Glomerular endothelial cell (primary cell): ENCODE measurements at places on chromosomes 5 and 9. TPM values are rescaled to one million over a fixed set of nuclear protein-coding genes. Genes with fewer than 3 reads are reported as not detected.
A peak's percentile ranks its signal among the peaks of the same experiment; 100 is the strongest.

The MUSK gene
- not detected in 2 replicates for total RNA-seq

The ISOC1 gene
- total RNA-seq = 14.3 and 19.1 TPM in 2 replicates

The ECM2 gene
- total RNA-seq = not detected in 2 replicates

The ZNF300 gene
- total RNA-seq = 3.1 and 6.0 TPM in 2 replicates

The IFT74 gene
- 6.9 and 9.2 TPM in 2 replicates for total RNA-seq

GRCh38 chr5:158011422-158011821 is 152.5 kb upstream of the CLINT1 start:
- DNase-seq = no peak

- peak; percentile 12 for DNase-seq
Measured at GRCh38 chr5:125612181-125612721, 811.0 kb upstream of the GRAMD2B start.

- no peak for DNase-seq
Measured at GRCh38 chr5:178941361-178941760, 363 bp downstream of the ZNF454 start.

GRCh38 chr9:116844621-116845020 is 157.5 kb downstream of the TRIM32 start:
- no peak for DNase-seq

GRCh38 chr9:86978413-86978812 is 31.1 kb upstream of the GAS1 start:
- DNase-seq = no peak

DNA sequence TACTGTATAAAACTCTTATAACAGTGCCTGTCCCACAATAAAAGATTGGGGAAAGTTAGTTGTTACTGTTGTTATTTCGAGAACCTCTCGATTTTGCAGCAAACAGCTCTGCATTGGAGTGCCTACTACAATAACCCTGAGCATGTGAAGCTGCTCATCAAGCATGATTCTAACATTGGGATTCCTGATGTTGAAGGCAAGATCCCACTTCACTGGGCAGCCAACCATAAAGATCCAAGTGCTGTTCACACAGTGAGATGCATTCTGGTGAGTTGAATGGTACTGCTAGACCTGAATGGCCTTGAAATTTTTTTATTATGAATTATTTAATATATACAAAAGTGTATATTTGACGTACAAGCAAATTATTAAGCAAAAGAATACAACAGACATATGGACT is 123.2 kb downstream of the TEX10 start:
- no peak for DNase-seq

DNA sequence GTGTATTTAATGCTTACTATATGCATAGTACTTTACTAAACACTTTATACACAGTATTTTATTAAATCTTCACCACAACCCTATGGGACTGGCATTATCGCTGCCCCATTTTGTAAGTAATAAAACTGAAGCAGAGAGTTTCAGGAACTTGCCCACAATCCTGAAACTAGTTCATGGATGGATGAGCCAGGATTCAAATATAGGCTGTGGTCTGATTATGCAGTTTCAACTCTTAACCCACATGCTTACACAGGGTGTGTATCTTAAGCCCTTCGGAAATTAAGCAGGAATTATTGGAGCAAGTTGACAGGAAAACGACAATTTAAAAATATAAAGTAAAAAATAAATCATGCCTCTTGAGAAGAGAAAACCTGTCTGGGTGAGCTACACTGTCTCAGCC is 109.0 kb downstream of the ATP10B start:
- no peak for DNase-seq

GRCh38 chr9:77939149-77939668 is 92.4 kb downstream of the GNAQ start:
- no peak for DNase-seq

- DNase-seq = no peak
Measured at GRCh38 chr5:88660947-88661805, 221.8 kb downstream of the MEF2C start.

DNA sequence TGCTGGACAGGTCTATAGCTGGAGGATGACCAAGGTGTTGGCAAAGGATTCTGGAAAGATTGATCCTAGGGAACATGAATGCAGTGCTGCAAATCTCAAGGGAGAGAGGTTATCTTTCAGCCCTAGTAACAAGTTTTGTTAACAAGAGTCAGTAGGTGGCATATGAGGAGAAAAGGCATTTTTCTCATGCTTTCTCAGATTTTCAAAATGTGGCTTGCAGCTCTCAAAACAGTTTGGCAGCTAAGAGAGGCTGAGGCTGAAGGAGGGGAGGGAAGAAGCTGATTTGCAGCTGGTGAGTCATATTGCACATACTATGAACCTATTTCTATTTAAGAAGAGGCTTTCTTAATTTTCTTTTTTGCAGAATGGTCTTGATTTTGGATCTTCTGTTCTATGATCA is 64.3 kb upstream of the PCA3 start:
- DNase-seq = no peak

GRCh38 chr5:16412556-16412955 is 53.0 kb downstream of the ZNF622 start:
- DNase-seq = no peak

- no peak for DNase-seq
Measured at GRCh38 chr9:123687246-123687751, 242.6 kb downstream of the DENND1A start.

DNA sequence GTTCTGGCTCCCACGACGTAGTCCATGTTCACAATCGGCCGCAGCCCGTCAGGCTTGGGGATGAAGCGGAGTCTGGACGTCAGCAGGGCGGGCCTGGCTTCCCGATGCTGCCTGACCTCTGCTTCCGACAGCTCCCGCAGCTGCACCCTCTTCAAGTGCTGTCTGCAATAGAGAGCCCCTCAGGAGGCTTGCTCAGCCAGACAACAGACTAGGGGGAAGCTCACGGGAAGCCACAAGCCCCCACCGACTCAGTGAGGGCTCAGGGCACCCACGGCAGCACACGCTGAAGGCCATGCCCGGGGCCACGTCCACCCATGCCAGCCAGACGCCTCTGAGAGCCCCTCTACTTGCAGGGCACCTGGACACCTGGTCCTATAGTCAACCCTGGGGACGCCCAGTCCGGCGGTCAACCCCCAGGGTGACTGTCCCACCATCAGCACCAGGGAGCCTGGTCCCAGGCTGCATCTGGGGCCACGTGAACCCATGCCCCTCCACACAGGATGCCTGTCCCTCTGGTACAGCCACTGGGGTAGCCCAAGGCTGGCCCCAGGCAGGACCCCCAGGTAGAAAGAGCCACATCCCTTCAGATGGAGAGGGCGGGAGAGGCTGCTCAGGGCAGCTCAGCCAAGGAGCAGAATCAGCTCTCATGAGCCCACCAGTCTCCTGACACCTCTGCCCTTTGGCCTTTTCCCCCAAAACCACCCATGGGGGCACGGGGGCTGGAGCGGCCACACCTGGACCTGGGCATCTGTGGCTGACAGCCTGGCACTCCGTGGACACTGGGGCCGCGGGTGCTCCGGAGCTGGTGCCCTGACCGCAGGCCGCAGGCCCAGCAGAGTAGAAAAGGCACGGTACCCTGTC is 14.5 kb downstream of the TERT start:
- DNase-seq = no peak

GRCh38 chr9:130982636-130983358 is 26.2 kb upstream of the LAMC3 start:
- no peak for DNase-seq

DNA sequence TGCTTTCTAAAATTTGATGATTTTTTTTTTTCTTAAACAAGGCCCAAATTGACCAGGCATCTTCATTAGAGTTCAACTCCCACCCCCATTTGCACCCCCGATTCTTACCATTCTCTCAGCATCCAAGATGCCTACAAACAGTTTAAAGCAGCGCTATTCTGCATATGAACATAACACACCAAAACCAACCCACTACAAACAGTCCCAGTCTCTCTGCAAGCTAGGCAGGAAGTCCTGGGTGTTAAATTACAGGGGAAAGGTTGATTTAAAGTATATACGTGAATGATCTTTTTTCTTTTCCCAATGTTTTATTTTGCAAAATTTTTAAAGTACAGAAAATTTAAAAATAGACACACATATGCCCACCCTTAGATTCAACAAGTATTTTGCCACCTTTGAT is 127.0 kb downstream of the ADAMTS12 start:
- no peak for DNase-seq

DNA sequence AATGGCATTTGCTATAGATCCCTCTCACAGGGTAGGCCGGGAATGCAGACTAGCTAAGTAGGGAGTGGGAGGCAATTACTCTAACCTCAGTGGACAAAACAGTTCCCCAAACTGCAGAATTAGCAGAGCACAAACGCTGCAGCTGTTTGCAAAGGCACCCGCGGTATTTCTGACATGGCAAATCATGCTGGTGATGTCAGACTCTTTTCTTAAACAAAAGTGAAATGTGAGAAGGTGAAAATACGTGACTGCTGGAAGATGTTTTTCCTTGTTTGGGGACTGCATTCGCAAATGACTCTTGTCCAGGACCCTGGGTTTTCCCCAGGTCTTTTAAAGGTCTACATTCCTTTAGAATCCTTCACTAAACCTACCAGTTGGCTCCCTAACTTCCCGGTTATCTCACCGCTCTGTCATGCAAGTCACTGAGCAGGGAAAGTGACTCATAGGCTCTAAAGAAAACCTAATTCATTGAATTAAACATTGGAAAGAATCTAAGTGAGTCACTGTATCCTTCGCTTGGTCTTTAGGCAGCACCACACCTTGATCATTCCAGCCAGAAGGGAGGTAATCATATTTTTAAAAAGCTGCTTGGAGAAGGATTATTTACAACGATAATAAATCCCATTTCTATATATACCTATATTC is 91.5 kb upstream of the DNAH5 start:
- peak; percentile 94 for DNase-seq
